Heart left ventricle (tissue), 16 donors: ENCODE measurements at places on chromosomes 16 and 17. TPM values are rescaled to one million over a fixed set of nuclear protein-coding genes. Genes with fewer than 3 reads are reported as not detected.

CCL7 gene
- polyA plus RNA-seq = 0.36 TPM

ABI3 gene
- 7.7 TPM for polyA plus RNA-seq

CHRNE gene
- polyA plus RNA-seq = 0.27 TPM

MBTPS1 gene
- 37.2 TPM for polyA plus RNA-seq

TBC1D3E gene
- polyA plus RNA-seq = not detected
